ENCODE measurements at places on chromosomes 6 and 20. TPM values are rescaled to one million over a fixed set of nuclear protein-coding genes. Genes with fewer than 3 reads are reported as not detected.

LY6G6F gene
- total RNA-seq, result not detected

LY6G6C gene
- total RNA-seq, result 0.23 TPM

LTB gene
- 3.7 TPM for total RNA-seq

ADGRG6 gene
- total RNA-seq, result 259 TPM

GTSF1L gene
- not detected for total RNA-seq

FAM162B gene
- total RNA-seq, result not detected

SFTA2 gene
- not detected for total RNA-seq

UNC5CL gene
- total RNA-seq, result 0.36 TPM

STK38 gene
- 44.7 TPM for total RNA-seq

TCP11 gene
- not detected for total RNA-seq

CYP21A2 gene
- 1.1 TPM for total RNA-seq

RRAGD gene
- 27.8 TPM for total RNA-seq
